ENCODE measurements at places on chromosomes 1 and 21.

DNA sequence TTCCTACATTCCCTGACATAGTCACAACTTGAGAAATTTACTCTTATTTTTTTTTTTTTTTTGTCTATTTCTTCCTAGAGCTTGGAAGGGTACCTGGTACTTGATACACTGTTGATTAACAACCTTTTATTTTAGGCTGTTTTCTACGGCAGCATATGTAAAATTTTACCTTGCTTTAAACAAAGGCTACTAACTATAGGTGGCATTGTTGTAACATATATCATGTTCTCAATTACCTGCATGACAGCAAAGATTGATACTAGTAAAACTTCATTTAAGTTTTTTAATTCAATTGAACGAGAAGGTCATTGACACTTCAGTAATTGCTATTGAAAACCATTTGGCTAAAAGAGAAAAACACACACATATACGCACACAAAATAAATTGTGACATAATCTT is 238.3 kb upstream of the ESRRG start:
- no peak for DNase-seq

GRCh38 chr1:53138991-53139884 is 3.2 kb downstream of the SLC1A7 start:
- no peak for DNase-seq

- no peak for DNase-seq
Observed at GRCh38 chr1:66434096-66434495, 99.9 kb upstream of the SGIP1 start.

DNA sequence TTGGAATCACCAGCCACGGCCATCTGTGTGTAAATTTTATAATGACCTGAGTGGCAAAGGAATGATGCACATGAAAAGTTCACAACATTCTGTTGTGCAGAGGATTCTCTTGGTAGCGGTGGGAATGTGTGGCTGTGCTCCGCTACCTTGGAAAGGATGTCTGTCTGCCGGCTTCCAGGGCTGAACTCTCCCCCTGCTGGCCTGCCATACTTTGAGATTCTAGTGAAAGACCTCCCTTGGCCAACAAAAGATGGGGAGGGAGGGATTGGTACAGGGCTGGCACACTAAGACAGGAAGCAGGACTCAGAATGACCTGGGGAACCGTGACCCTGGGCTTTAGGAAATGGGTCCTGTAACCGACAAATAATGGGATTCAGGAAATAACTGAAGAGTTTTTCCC is 194.5 kb upstream of the PLD5 start:
- DNase-seq, result no peak

DNA sequence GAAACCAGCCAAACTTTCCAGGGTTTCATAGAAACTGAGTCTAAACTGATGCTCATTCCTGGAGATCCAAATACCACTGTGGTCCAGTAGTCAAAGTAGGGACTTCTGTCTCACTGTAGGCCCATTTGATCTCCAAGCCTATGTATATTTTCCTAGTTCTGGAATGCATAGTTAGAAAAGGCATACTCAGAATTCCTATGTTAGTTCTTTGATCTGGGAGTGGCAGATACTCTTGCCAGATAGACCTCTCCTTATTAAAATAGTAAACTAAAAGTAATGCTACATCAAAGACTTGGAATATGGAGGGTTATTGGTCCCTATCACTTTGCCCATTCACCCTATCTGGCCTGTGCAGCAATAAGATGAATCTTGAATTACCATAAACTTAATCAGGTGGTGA is 10.4 kb upstream of the SGIP1 start:
- no peak for DNase-seq

DNA sequence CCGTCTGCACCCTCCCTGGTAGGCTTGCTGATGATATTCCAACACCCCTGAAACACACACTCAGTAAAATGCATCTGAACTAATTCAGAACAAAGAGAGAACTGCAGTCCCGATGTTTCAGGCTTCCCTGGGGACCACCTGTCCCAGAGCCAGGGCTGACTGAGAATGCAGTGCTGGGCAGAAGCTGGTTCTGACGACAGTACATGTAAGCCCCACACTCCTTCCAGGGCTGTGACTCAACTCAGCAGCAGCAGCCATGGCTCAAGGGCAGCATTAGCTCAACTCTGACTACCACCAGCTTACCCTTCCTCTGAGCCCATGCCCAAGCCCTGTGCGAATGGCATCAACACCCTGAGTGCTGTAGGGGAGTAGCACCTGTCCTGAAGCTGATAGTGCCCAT is 56.4 kb upstream of the SIPA1L2 start:
- no peak for DNase-seq

GRCh38 chr1:18999359-18999758 is 42.9 kb upstream of the IFFO2 start:
- no peak for DNase-seq
